COLO829 (cell line): ENCODE measurements at places on chromosomes 2 and 18.

- DNase-seq: peak; percentile 57
Observed at GRCh38 chr2:112690853-112691401, 29.9 kb upstream of the NT5DC4 start.

GRCh38 chr2:197803033-197803444 is 1.4 kb upstream of the PLCL1 start:
- DNase-seq: peak; percentile 66

DNA sequence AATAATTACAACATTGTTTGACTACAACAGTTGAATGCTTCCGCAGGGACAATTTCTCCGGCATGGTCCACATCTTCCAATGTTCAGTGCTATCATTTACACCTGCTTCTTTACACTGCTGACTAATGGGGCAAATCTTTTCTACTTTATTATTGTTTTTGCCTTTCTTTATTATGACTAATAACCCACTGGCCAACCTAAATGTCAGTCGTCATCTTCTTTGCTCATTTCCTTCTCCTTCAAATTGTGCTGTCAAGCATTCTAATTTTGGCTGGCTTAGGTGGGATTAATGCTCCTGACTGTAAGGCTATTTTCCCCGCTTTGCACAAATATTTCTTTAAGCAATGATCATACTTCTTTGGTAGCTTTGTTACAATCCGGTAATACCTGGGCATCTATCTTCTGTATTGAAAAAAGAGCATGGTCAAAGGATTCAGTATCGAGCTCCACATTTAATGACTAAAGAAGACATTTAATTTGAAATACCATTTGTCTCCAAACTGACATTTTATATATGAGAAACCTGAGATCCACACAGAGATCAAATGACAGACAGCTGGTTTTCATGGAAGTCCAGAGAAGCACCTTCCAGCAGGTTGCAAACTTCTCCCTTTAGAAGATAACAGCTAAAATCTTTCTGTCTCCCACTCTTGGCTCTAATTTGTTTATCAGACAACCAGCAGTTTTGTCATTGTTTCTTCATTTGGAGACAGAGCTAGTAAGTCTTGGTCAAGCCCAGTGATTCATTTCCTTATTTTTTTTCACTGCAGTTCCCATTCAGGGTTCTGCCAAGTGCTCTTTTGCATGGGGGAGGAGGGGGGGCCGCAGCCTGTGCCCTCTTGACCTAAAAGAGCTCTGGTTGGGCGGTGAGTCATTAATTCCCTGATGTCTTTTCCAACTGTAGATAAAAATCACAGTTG is 132.9 kb downstream of the SOCS6 start:
- DNase-seq: peak; percentile 74

- no peak for DNase-seq
Observed at GRCh38 chr18:62332431-62332830, 7.3 kb downstream of the TNFRSF11A start.

- no peak for DNase-seq
Observed at GRCh38 chr18:10457767-10458166, 3.3 kb downstream of the APCDD1 start.

DNA sequence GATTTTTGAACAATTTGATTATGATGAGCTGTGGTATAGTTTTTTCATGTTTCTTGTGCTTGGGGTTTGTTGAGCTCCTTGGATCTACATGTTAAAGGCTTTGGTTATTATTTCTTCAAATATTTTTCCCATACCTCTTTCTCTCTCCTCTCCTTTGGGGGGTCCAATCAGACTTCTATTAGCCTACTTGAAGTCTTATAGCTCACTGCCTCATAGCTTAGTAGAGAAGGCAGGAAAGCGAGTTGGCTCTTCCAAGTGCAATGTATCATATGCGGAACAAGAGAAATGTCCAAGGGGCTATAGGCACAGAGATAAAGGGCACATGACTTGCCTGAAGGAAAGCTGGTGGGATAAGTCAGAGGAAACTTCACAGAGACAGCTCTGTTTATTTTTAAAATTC is 14.1 kb upstream of the FABP1 start:
- DNase-seq: no peak

GRCh38 chr18:58456625-58457024 is 172.3 kb downstream of the ALPK2 start:
- no peak for DNase-seq

GRCh38 chr2:2484301-2484700 is 153.2 kb upstream of the MYT1L start:
- no peak for DNase-seq

- DNase-seq: peak; percentile 11
Observed at GRCh38 chr18:30175621-30176225, 866.8 kb downstream of the DSC3 start.

DNA sequence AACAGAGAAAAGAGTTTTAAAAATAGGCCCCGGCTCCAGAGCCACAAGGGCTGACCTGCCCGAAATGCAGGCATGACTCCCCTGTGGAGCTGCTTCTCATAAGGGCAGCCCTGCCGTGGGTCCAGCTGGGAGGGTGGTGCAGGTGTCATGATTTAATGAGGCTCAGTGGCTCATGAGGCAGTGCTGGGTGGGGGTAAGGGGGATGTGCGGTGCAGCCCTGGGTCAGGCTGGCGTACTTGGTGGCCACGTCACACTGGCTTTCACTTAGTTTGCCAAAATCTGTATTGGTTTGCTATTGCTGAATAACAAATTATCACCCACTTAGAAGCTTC is 33.6 kb downstream of the HJURP start:
- no peak for DNase-seq

- no peak for DNase-seq
Observed at GRCh38 chr2:16104315-16104948, 164.1 kb downstream of the MYCN start.

GRCh38 chr2:98876741-98877140 is 59.3 kb downstream of the CRACDL start:
- DNase-seq: no peak

GRCh38 chr18:62011416-62011815 is 118.6 kb upstream of the RNF152 start:
- no peak for DNase-seq

- DNase-seq: no peak
Observed at GRCh38 chr18:11989966-11990380, 8.7 kb downstream of the IMPA2 start.

- no peak for DNase-seq
Observed at GRCh38 chr2:74497777-74498499, 1.5 kb downstream of the LBX2 start.

- DNase-seq: no peak
Observed at GRCh38 chr2:3598197-3598910, 3.4 kb downstream of the COLEC11 start.

- no peak for DNase-seq
Observed at GRCh38 chr2:63665091-63665490, 76.3 kb downstream of the MDH1 start.

GRCh38 chr2:65026704-65027464 is 29.3 kb upstream of the CEP68 start:
- no peak for DNase-seq

GRCh38 chr18:31819106-31819924 is 58.6 kb upstream of the SLC25A52 start:
- peak; percentile 15 for DNase-seq

- no peak for DNase-seq
Observed at GRCh38 chr2:191927991-191928390, 81.1 kb upstream of the CAVIN2 start.

DNA sequence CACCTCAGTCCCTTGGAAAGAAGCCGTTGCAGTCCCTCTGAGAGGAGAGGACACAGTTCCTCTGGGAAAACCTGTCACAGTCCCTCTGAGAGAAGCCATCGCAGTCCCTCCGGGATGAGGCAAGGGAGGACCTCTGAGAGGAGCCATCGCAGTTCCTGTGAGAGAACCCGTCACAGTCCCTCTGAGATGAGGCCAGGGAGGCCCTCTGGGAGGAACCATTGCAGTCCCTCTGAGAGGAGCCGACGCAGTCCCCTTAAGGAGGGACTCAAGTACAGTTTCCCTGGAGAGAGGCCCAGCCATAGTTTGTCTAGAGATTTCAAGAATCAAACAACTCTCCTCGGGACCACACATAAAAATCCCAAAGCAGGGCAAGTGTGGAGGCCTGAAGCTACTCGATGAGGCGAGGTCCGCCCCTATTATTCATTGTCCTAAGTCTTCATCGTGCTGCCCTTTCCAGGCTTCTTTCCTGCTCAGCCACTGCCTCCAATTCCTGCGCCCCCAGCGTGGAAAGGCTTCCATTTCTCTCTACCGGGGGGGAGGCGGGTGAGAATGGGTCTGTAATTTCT is 630 bp upstream of the ZNF512 start:
- no peak for DNase-seq

GRCh38 chr2:32124660-32125059 is 41.0 kb upstream of the SLC30A6 start:
- DNase-seq: no peak

DNA sequence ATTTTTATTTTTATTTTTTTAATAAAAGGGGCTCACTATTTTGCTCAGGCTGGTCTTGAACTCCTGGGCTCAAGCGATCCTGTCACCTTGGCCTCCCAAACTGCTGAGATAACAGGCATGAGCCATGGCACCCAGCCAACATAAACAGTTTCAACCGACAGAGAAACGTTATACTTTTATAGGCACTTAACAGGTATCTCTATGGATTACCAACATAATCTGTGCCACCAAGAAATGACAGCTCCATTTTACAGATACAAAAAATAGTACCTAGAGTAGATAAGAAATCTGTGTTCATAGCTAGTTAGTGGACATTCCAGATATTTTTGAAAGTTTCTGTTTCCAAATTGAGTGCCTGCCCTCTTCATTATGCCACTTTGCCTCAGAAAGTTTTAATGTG is 1316.7 kb downstream of the LRP1B start:
- DNase-seq: no peak

DNA sequence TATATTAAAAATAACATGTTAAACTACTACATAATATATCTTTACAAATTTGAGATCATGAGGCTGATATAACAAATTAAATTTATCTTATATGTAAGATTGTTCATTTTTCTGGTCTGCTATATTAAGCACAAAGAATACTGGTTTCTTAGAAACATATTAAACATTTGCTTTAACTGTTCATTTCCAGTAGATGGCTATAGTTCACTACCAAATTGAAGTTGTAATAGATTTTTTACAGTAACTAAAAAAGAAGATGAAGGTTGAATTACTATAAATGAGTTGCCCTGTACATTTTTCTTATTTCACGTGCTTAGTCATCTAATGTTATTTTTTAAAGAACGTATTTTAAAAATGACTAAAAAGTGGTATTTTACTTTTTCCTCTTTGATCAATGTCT is 57.0 kb downstream of the ZNF407 start:
- DNase-seq: no peak

DNA sequence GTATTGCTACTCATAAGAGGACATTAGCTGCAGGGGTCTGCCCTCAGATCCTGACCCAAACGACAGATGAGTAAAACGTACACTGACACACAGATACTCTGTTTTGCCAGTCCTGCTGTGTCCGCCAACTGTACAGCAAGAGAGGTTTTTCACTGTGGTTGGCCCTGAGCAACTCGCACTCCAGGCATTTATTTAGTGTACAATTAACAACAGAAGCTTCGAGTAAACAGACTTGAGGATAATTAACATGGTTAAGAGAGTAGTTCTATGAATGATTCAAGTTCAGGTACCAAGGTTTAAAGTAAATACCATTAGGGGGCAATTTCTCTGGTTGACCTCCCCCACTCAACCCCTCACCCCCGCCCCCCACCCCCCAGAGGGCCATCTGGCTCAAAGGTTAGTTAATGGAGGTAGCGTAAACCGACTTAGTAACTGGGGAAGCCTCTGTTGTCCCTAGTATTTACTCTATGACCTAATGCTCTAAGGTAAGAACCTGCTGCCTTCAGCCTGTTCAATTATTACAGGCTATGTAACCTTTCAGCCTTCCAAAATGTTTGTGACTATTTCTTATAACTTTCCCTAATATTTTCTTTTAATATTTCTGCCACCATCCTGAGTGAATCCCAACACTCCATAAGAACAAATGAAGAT is 103.9 kb upstream of the XIRP2 start:
- DNase-seq: no peak
